ENCODE measurements at places on chromosomes 1 and 21.

DNA sequence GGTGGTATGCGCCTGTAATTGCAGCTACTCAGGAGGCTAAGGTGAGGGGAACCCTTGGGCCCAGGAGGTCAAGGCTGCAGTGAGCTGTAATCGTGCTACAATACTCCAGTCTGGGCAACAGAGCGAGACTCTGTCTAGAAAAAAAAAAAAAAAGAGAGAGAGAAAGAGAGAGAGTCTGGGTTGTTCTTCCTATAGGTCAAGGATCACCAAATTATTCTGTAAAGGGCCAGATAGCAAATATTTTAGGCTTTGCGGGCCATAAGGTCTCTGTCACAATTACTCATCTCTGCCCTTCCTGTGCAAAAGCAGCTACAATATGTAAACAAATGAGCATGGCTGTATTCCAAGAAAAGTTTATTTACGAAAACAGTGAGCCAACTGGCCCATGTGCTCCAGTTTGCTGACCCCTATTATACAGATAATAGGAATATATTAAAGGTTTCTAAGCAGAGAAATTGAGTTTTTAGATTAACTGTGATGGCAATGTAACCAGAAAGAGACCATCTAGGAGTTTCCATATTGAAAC lies 2.1 kb downstream of the SASS6 start:
- DNase-seq: no peak

DNA sequence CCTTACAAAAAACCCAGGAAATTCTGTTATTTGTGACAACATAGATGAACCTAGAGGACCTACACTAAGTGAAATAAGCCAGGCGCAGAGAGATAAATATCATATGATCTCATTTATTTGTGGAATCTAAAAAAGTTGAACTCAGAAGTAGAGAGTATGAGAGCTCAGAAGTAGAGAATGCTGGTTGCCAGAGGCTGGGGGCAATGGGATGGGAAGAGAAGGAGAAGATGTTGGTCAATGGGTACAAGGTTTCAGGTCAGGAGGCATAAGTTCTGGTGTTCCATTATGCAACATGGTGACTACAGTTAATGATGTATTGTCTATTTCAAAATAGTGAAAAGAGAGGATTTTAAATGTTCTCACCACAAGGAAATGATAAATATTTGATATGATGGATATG lies 259.1 kb upstream of the POU3F1 start:
- no peak for DNase-seq

DNA sequence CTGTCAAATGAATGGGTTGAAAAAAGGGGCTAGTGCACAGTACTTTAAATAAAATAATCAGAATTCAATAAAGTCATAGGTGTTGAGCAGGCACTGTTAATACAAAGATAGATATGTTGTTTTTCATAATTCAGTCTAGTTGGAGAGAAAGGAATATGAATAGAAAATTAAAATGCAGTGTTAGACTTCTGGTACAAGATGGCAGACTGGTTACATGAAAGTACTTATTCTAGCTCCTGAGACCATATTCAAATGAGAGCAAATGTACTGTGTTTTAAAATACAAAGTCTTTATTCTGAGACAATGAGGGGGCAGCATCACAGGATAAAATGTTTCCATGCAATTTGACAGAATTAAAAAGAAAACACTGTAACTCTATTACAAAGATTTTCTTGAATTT lies 542.1 kb downstream of the COL11A1 start:
- DNase-seq: no peak

DNA sequence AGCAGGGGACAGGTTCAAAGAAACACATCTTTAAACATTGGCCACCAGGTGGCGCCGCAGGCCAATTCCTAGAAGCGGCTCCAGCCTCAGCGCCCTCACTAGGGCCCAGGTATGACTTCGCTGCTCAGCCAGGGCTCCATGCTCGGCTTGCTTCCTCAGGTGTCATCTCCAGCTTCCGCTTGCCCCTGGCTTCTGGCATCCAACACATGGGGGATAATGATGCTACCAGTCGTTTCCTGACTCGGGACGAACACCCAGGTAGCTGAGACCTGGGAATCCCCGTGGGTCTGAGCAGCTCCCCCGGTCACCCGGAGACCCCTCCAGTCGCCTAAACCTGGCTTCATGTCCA lies 8.5 kb upstream of the MEX3A start:
- DNase-seq: peak; percentile 29

DNA sequence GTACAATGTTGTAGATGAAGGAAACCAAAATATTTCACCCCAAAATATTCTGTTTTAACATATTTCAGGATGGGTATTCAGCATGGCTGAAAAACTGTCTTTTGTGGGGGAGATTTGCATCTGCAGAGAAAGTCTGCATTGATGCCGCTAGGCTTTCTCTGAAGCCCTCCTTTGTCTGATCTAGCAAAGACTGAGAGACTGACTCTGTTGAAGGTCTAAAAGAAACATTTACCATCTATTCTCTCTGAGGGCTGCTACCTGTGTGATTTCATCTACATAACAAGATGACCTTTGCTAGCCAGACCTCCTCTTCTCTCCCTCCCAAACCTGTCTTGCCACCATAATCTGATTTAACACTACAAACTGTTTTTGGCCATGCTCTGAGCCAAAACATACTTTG lies 12.4 kb upstream of the MT1HL1 start:
- no peak for DNase-seq

- no peak for DNase-seq
These were observed 560.7 kb downstream of the LRRIQ3 start for GRCh38 chr1:73637264-73637663.

DNA sequence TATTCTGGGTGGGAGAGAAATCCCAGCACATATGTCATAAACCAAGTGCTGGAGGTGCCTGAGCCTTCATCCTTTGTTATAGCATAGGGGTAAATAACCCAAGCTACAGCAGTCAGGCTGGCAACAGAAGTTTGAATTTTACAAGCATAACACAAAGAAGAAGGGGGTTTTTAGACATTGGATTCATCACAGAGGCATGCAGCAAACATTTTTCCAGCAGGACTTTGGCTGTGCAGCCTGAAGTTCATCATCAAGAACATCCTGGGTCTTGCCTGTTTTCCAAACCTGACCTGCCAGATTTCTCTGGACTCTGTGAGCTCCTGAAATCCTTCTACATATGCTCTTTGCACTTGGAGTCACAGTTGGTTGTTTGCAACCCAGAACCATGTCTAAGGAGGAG lies 16.2 kb downstream of the PTGER3 start:
- DNase-seq: no peak

- no peak for DNase-seq
These were observed at the start of gene SYCP1 for GRCh38 chr1:114854693-114855320. SYCP1 (plus strand) TSS chr1:114854863; CDS start chr1:114855465, 602 bp downstream.

DNA sequence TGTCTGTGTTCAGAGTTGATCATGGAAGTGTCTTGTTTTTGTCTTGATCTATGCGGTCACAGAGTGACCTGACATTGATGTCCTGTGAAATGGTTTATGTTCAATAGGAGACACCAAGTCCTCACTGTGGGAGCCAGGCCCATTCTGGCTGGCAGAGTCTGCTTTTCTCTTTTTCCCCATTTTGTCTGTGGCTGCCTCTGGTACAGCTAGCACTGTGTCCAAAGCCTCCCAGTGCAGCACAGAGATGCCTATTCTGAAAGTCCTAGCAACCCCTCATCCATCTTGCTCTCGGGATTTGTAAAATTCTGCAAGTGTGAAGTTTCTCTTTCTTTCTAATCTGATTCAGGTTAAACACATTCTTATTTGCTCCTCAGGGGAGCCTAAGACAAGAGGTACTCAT lies 14.3 kb downstream of the TNN start:
- DNase-seq: no peak

DNA sequence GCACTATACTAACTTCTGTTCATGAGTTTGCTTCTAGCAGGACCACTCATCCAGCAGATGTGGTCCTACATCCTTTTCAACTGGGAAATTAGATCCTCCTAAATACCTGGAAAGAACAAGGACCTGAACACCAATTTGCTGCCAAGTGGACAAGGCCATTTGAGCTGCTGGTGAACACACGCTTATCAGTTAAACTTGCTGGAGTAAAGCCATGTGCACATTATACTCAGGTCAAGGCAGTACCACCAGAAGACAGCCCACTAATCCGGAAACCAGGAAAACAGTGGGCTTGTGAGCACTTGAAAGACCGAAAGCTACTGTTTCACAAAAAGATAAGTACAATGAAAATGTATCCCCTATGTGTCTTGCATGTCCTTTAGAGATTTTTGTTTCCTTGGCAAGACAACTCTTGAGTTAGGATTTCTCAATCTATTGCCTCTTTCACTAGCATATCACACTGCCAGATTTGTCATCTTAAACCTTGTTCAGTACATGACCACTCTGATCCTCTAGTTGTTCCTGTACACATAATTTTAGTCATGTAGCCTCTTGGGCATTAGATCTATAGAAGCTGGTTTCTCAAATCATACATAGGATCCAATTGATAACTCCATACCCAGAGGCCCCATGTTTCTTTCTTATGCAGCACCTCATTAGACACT lies 4.5 kb upstream of the REN start:
- DNase-seq: no peak

DNA sequence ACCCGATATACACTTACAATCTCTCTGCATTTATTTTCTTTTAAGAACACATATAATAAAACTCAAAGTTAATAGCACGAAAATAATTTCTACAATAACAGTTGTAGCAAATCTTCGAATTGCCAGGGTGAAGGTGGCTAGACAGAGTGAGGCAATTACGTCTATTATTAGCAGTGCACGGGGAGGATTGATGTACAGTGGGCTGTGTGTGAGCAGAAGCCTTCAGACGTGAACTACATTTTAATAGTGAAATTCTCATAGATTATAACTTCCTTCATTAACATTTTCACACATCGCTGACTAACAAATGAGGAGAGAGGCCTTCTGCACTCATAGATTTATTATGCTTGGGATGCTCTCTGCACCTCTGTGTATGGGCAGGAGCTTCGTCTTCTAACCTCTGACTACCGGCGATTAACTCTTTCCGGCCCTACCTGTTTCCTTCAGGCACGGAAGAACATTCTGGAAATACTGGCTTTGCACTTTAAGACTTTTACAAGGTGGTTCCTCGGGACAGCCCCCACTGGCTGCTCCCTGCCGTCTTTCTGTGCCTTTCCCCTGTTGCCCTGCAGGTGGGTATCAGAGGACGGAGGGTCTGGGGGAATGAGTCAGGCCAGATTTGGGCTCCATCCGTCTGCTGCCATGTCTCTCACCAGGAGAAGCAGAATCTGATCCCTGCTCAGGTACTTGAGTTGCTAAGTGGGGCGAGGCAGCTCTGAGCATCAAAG lies 200.5 kb downstream of the CAMTA1 start:
- DNase-seq: no peak

- no peak for DNase-seq
These were observed 2.5 kb upstream of the CERS2 start for GRCh38 chr1:150976879-150977694.

DNA sequence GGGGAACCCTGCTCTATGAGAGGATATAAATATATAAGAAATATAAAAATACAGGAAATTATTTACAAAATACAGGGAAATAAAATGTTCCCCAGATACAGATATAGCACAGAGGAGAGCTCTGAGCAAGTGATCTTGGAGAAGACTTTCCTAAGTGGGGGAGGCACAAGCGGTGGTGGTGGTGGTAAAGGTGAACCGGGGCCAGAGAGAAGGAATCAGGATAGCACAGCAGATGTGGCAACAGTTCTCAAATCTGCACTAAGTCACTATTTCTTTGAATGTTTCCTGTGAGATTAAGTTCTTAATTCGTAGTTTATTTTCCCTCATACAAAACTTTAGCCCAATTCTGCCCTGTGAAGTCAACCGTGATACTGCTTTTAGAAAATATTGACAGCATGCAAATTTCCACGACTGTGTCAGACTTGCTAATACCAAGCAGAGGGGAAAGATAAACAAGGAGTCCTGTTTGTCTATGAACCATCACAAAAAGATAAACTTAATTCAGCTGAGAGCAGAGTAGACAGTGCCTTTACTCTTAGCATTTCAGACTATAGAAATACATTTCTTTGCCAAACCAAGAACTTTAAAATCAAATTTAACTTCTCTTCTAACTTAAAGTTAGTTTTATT lies 237.5 kb upstream of the POGK start:
- no peak for DNase-seq

- no peak for DNase-seq
These were observed 36.3 kb upstream of the CITED4 start for GRCh38 chr1:40898431-40898901.

DNA sequence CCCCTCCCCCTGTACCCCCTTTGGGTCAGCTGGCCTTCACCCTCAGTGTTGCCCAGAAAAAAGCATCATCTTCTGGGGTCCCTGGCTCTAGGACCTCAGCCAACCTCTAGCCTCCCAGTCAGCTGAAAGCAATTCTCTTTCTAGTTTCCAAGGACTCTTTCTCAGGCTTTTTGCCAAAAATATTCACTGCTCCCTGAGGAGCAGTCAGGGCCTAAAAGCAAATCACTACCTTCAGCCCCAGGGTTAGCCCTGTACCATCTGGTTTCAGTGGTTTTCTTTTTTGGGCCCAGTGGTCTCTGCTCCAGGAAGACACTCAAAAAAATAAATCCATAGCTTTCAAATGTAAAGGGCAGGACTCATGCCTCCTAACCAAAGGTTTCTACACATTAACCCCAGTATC lies 3.1 kb upstream of the LMOD1 start:
- DNase-seq: no peak

- no peak for DNase-seq
These were observed 378.2 kb upstream of the PBX1 start for GRCh38 chr1:164180824-164181223.

DNA sequence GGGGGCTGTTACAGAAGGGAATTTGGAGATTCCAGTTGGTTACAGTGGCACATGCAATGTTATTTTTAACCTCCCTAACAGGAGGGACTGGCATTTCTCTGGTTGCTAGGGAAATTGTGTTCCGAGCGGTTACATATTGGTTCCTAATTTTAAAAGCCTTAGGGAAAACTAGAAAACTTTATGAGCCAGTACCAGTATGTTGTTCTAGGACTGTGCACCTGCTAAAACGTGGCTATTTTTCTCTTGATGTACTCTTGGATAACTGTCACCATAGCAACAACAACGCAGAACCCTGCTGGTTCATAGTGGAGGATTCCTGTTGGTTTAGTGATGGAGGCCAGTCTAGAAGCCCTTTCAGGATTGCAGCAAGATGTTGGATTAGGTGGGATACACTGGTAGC lies 68.9 kb upstream of the PGBD5 start:
- DNase-seq: no peak

- DNase-seq: no peak
These were observed 109.5 kb downstream of the PSMG1 start for GRCh38 chr21:39073717-39074116.

GRCh38 chr1:178962853-178963711 lies 62.6 kb upstream of the FAM20B start:
- no peak for DNase-seq

DNA sequence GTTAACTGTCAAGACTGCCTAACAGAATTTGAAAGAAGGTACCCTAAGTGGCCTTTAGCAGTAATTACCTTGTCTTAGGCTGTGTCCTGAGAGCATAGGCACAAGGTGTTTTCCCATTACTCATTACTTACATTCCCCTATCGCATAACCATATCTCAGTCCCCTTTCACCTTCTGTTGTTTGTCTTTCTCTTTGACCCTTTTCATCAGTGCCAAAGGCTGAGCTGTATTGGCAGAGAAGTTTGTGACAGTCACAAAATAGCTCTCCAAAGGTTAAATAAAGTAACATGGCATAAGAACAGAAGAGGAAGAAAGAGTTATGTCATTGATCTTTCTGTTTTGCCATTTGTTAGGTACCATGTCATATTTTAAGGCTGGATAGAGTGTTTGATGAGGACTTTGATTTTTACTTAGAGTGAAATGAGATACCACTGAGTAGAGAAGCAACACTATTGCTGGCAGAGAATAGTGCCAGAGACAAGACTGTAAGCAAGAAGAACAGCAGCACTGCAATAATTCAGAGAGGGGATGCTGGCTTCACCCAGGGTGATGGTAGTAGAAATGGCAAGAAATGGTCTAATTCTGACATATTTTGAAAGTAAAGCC lies 497.8 kb downstream of the TTLL7 start:
- no peak for DNase-seq

Data from NCI-H2029 treated with DMSO at 0.1 percent for 48 hours (cell line).